ENCODE measurements at places on chromosomes 12 and 14.

- no peak for DNase-seq
Measured at GRCh38 chr12:57604992-57605810, 577 bp downstream of the DTX3 start.

GRCh38 chr12:71900091-71900490, 38.6 kb upstream of the TPH2 start:
- no peak for DNase-seq

GRCh38 chr14:82811246-82811645, 1277.6 kb upstream of the SEL1L start:
- no peak for DNase-seq

DNA sequence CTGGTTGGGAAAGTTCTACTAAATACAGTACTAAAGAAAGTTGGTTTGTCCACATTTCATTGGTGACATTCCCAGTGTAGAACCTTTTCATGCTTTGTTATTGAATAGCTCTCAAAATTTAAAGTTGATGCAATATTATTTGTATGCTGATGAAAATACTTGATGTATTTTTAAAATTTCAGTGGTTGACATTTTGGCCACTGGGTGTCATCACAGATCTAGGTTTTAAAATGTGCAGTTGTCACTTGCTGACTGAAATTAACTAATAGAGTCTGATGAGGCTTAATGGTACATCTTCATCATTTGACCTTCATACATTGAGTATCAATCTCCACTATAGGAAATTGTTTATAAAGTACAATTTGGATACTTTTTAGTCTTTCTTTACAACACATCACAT, 37.1 kb downstream of the CMAS start:
- DNase-seq, result peak; percentile 31

GRCh38 chr12:110005319-110005973, 6.2 kb downstream of the ANKRD13A start:
- DNase-seq, result peak; percentile 66

- no peak for DNase-seq
Measured at GRCh38 chr12:113723631-113724030, 242.5 kb downstream of the RBM19 start.

DNA sequence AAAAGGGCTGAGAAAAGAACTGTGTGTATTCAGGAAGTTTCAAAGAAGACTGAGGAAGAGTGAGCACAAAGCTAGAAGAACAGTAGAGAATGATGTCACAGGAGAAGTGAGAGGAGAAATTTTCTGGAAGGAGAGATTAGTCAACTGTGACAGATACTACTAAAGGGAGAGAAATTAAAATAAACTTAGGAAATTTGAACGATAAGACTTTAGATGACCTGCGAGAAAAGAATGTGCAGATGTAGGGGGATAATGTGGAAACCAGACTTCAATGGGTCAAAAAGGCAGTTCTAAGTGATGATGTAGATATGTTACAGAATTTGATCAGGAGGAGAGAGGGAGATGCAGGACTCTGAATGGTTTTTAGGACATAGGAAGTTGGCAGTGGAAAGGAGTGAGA, 287.4 kb downstream of the SYT1 start:
- DNase-seq, result no peak

- no peak for DNase-seq
Measured at GRCh38 chr12:93113317-93114006, 184.4 kb upstream of the EEA1 start.

GRCh38 chr12:122749569-122750332, 2.9 kb upstream of the DENR start:
- DNase-seq, result no peak

DNA sequence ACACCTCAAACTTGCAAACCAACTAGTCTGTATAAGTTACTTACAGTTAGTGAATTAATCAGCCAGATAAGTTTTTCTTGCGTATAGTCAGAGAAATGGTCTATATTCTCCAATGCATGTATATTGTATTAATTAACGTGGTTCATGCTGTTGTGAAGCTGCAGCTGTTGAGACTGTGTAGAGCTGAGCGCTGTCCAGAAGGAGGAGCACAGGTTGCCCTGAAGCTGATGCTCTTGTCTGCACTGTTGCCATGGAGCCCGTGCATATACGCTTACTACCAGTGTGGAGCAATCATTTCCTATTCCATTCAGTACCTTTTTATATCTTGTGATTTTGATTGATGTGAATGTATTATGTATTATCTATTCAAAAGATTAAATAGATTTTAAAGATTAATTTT, 74.3 kb upstream of the ARID2 start:
- DNase-seq, result peak; percentile 11

- DNase-seq, result no peak
Measured at GRCh38 chr12:4438834-4439596, 6.6 kb downstream of the FGF6 start.

- DNase-seq, result no peak
Measured at GRCh38 chr14:69657950-69658355, 46.6 kb downstream of the SUSD6 start.
